ENCODE measurements at places on chromosomes 6 and 20. TPM values are rescaled to one million over a fixed set of nuclear protein-coding genes. Genes with fewer than 3 reads are reported as not detected.

CCHCR1 gene
- 11.1 TPM for total RNA-seq

WASF1 gene
- total RNA-seq: 4.9 TPM

PRDM13 gene
- not detected for total RNA-seq

CLDN20 gene
- total RNA-seq: not detected

B3GAT2 gene
- not detected for total RNA-seq

DNA sequence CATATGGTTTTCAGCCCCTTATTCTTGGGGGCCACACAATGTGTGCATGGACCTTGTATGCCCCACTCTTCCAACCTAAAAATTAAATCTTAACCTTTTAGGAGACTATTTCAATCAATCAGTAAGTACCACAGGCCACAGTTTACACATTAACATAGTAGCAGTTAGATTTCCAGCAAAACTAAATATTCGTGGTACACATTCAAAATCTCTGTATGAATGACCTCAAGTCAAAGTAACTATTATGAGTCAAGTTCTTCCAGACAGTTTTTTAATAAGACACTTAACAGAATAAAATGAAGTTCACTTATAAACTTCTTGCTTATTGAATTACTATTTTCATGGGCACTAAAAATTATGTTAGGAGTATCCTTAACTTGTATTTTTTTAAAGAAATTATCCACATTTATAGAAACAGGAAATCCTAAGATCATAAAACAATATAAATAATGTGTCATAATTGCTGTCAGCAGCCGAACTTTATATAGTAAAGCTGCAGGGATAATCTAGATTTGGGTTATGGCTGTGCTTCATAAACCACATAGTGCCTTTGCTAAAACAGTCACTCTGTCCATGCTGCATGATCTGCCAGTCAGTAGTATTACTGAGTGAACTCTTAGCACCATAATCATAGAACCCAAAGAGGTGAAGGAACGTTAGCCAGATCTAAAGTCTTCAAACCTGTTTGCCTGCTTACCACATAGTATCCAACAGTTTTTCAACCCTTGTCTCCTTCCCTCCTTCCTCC, 21.7 kb downstream of the SEC63 start:
- no peaks in the 10 kb centered on the region for H3K36me3 ChIP-seq
- H3K27me3 ChIP-seq: no peaks in the 10 kb centered on the region
- peaks cover 12% of the 10 kb centered on the region for H3K4me1 ChIP-seq
- no peak overlapping the region for H3K27ac ChIP-seq
- H3K4me3 ChIP-seq: no peak overlapping the region

- no peak overlapping the region for H3K4me3 ChIP-seq
- no peak overlapping the region for H3K27ac ChIP-seq
Measured at GRCh38 chr20:2173186-2173585, 71.6 kb downstream of the STK35 start.

DNA sequence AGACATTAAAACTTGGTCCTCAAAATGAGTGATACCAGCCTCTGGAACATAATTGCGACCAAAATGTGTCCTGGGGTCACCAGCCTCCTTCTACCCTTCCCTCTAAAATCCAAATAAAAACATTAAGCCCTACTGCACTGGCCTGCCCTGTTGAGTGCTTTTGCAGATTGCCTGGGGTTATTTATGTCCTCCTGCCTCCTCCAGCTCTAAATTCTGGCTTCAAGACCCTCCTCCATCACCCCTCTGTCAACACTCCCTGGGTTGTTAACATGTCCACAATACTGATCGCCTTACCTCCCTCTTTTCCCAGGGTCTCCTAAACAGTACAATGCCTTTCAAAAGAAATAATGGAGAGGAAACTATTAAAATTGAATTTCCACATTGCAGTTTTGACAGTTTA, 327.5 kb downstream of the NRN1 start:
- peaks cover 2% of the 10 kb centered on the region for H3K4me1 ChIP-seq
- no peak for DNase-seq
- no peaks in the 10 kb centered on the region for H3K27me3 ChIP-seq
- no peak overlapping the region for H3K4me3 ChIP-seq

GRCh38 chr6:80366051-80366450, 259.6 kb downstream of the BCKDHB start:
- DNase-seq: no peak
- no peaks in the 10 kb centered on the region for H3K4me1 ChIP-seq
- no peaks in the 10 kb centered on the region for H3K36me3 ChIP-seq

- H3K4me1 ChIP-seq: no peaks in the 10 kb centered on the region
- no peak for DNase-seq
- no peaks in the 10 kb centered on the region for H3K36me3 ChIP-seq
- no peaks in the 10 kb centered on the region for H3K27me3 ChIP-seq
- peak overlapping the region; percentile 66 for H3K4me3 ChIP-seq
Measured at GRCh38 chr20:60137657-60138245, 179.5 kb downstream of the CDH26 start.

- H3K27ac ChIP-seq: no peak overlapping the region
- H3K36me3 ChIP-seq: no peaks in the 10 kb centered on the region
- no peaks in the 10 kb centered on the region for H3K27me3 ChIP-seq
- DNase-seq: no peak
- no peaks in the 10 kb centered on the region for H3K4me1 ChIP-seq
Measured at GRCh38 chr6:6256259-6256658, 64.2 kb downstream of the F13A1 start.

DNA sequence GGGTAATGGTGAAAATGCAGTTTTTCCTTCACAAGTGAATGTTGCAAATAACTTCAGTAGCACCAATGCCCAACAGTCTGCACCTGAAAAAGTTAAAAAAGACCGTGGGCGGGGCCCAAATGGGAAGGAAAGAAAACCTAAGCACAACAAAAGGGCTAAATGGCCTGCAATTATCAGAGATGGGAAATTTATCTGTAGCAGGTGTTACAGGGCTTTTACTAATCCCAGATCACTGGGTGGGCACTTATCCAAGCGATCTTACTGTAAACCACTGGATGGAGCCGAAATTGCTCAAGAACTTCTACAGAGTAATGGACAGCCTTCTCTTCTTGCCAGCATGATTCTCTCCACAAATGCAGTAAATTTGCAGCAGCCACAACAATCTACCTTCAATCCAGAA, 64.8 kb upstream of the SMIM8 start:
- peaks cover 20% of the 10 kb centered on the region for H3K36me3 ChIP-seq
- no peaks in the 10 kb centered on the region for H3K27me3 ChIP-seq
- no peak for DNase-seq
- H3K4me3 ChIP-seq: no peak overlapping the region
- H3K27ac ChIP-seq: no peak overlapping the region

DNA sequence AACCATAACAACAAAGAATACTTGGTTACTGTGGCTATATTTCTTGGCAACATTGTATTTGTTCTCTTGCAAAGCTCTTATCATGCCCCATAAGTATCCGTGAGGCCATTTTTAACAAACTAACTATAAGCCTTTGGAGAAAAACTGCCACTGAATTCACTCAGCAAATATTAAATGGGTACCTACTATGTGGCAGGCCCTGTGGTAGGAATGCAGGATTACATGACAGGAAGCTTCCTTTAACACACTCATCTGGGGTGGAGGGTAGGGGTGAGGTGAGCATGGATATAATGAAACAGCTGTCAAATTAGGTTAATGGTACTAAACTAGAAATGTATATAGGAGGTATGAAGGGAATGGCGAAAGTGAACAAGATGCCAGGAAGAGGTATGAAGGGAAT, 504.8 kb downstream of the MEI4 start:
- no peak overlapping the region for H3K4me3 ChIP-seq
- DNase-seq: no peak

- H3K4me3 ChIP-seq: no peak overlapping the region
- H3K4me1 ChIP-seq: no peaks in the 10 kb centered on the region
- H3K27ac ChIP-seq: no peak overlapping the region
- no peak for DNase-seq
Measured at GRCh38 chr20:20063941-20064702, 11.8 kb downstream of the CFAP61 start.

DNA sequence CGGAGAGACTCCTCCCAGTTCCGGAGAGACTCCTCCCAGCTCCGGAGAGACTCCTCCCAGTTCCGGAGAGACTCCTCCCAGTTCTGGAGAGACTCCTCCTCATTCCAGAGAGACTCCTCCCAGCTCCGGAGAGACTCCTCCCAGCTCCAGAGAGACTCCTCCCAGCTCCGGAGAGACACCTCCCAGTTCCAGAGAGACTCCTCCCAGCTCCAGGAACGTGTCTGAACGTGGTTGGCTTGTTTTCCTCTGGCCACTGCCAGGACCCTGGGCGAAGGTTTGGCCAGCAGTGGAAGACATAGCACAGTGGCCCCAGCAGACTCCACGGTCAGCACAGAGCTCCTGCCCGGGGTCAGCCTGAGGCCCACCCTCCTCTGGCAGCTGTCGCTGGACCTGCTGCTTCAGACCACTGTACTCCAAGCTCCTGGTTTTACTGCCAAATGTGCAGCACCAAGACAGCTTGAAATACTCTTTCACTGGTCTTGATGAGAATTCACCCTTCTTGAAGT, 122.3 kb upstream of the AFDN start:
- H3K36me3 ChIP-seq: no peaks in the 10 kb centered on the region
- DNase-seq: no peak
- no peaks in the 10 kb centered on the region for H3K4me1 ChIP-seq

DNA sequence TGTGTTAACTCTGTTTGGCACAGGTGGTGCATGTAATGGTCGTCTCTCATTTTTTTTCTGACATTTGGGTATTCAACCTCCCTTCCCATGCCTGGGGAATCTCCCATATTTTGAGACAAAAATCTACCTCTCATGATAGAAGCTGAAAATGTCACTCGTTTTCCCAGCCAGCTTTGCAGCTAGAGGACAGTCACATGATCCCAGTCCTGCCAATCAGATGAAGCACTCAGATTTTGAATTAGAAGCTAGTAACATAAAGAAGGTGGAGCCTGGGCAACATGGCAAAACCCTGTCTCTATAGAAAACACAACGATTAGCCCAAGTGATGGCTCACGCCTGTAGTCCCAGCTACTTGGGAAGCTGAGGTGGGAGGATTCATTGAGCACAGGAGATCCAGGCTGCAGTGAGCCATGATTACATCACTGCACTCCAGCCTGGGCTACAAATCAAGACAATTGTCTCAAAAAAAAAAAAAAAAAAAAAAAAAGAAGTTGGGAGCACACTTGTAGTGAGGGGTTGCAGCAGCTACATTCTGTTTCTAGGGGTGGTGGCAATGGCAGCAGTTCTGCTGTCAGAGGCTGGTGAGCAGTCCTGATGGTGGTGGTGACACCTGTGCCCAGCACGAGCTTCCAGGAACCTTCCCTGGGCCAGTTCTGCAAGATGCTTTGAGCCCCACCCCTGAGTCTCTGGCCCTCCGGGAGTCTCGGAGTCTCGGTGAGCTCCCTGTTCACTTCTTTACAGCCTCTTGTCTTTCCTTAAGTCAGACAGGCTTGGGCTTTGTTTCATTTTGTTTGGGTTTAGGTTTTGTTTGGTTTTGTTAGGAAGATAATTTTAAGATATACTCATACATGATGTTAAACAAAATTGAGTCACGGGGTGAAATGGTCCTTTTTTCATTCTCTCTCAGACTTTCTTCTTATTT, 94.1 kb upstream of the KCNG1 start:
- H3K27ac ChIP-seq: no peak overlapping the region
- no peak for DNase-seq
- H3K4me3 ChIP-seq: no peak overlapping the region
- no peaks in the 10 kb centered on the region for H3K27me3 ChIP-seq
- no peaks in the 10 kb centered on the region for H3K4me1 ChIP-seq

- DNase-seq: no peak
- H3K27ac ChIP-seq: no peak overlapping the region
- peak overlapping the region; percentile 24 for H3K4me3 ChIP-seq
- peaks cover 5% of the 10 kb centered on the region for H3K36me3 ChIP-seq
- no peaks in the 10 kb centered on the region for H3K27me3 ChIP-seq
Measured at GRCh38 chr6:157649311-157650260, 173.5 kb upstream of the SNX9 start.

DNA sequence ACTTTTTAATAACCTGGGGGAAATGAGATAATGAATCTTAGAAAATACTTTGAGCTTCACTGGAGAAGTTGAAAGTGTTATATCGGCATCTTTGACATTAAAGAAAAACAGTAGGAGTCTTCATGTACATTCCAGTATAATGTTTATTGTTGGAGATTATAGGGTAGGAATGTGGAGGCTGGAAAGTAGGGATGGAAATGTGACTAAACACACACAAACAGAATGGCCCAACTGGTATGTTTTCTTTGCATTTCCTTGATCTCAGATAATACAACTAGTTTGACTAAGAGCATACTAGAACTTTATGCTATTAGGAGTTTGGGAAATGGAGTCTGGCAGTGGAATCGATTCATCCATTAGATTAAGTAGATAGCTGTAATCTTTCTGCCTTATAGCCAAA, 10.1 kb upstream of the BAG2 start:
- no peak for DNase-seq
- no peak overlapping the region for H3K4me3 ChIP-seq
- H3K36me3 ChIP-seq: peaks cover 14% of the 10 kb centered on the region
- H3K27me3 ChIP-seq: no peaks in the 10 kb centered on the region
- H3K4me1 ChIP-seq: no peaks in the 10 kb centered on the region

DNA sequence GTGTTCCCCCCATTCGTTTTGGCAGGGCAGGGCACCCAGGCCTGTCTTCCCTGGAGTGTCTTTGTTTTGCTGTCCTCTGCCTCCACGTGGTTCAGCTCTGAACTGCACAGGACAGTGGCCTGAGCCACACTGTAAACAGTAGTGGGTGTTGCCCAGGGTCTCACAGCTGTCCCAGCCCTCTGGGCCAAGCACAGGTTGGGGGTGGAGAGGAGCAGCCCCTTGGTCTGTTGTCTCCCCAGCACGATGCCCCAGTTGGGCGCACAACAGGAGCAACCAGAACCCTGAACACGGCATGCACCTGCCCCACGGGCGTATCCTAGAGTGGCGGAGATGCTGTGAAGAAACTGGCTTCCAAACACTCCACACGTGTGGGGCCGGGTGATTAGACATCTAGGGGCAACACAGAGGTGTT, 14.4 kb downstream of the CCDC167 start:
- H3K27ac ChIP-seq: no peak overlapping the region
- peaks cover 16% of the 10 kb centered on the region for H3K36me3 ChIP-seq
- no peak for DNase-seq
- H3K4me1 ChIP-seq: peaks cover 6% of the 10 kb centered on the region

DNA sequence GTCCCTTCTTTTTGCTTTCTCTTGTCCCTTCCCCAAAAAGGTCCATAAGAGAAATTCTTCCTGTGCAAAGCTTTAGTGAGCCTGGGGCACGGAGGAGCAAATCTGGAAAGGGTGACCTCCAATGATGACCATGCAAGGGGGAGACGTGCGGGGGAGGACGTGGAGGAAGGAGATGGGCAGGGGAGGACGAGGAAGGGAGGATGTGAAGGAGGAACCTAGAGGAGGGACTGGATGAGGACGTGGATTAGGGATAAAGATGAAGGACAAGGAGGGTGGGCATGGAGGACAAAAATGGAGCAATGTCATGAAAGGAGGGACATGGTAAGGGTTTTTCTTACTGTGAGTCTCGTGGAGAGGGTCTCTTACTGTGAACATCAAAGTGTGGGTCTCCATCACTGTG, 139.5 kb downstream of the ERMARD start:
- H3K4me3 ChIP-seq: no peak overlapping the region
- H3K4me1 ChIP-seq: no peaks in the 10 kb centered on the region
- no peak overlapping the region for H3K27ac ChIP-seq
- no peaks in the 10 kb centered on the region for H3K36me3 ChIP-seq
- H3K27me3 ChIP-seq: no peaks in the 10 kb centered on the region

GRCh38 chr6:38982470-38982869, 66.1 kb upstream of the GLP1R start:
- DNase-seq: no peak
- H3K4me1 ChIP-seq: no peaks in the 10 kb centered on the region
- no peaks in the 10 kb centered on the region for H3K36me3 ChIP-seq
- peaks cover 3% of the 10 kb centered on the region for H3K27me3 ChIP-seq

- DNase-seq: no peak
- H3K4me3 ChIP-seq: peak overlapping the region; percentile 62
- H3K27me3 ChIP-seq: peaks cover 5% of the 10 kb centered on the region
- peaks cover 21% of the 10 kb centered on the region for H3K4me1 ChIP-seq
Measured at GRCh38 chr20:43187476-43188233, 2.1 kb downstream of the PTPRT start.

Data from thoracic aorta (tissue), 2 donors.